CD4-positive, alpha-beta T cell treated with Interleukin-4 for 1 hour (primary cell): ENCODE measurements at places on chromosomes 1 and 21.
A peak's percentile ranks its signal among the peaks of the same experiment; 100 is the strongest.

- no peak for DNase-seq
Measured at GRCh38 chr1:209249280-209249670, 334.2 kb upstream of the CAMK1G start.

GRCh38 chr1:183203094-183203493 is 17.0 kb downstream of the LAMC2 start:
- DNase-seq = no peak

DNA sequence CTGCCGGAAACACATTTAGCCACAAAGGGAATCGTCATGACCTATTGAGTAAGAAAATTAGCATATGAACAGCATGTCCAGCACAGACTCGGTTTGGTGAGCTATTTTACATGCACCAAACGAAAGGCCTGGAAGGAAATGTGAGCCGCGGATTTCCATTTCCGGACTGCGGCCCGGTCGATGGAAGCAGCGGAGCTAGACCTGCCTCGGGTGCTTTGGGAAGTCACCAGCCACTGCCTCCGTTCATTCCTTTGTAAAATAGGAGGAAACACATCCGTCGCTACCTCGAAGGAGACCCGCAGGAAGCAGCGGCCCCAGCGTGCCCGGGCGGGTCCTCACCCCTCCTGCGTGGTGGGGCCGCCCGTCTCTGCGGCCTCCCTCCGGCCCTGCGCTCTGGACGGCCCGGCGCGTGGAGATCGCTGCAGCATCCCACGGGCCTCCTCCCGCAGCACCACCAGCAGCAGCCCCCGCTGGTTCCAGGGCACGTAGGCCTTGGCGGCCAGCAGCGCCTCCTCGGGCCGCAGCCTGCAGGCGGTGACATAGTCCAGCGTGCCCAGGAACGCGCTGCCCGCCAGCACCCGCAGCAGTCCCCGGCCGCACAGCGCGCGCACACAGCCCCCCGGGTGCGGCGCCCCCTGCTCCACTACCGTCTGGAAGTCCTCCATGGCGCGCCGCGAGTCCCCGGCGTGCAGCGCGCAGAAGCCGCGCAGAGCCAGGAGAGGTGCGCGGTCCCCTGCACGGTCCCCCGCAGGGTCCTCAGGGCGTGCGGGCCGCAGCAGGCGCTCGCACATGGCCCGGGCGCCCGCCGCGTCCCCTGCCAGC is 12.1 kb downstream of the TTC34 start:
- no peak for DNase-seq

DNA sequence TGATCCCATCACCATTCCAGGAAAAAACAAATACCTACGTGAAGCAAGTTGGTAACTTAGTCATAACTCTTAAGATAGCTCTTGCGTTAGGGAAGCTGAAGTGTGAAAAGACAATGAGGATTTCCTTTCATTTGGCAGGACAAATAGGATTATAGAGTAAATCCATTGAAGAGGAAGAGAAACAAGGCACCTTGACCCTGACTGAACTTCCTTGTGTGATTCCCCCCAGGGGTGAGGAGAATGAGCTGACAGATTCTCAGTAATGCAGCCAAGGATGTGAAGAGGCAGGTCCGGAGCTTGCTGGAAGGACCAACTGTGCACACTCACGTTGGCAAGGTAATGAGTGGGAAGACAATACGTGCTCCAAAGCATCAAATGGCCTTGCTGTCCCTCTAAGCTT is 55.0 kb upstream of the HMCN1 start:
- DNase-seq = no peak

- peak; percentile 19 for DNase-seq
Measured at GRCh38 chr1:107877745-107878144, 87.2 kb downstream of the VAV3 start.

DNA sequence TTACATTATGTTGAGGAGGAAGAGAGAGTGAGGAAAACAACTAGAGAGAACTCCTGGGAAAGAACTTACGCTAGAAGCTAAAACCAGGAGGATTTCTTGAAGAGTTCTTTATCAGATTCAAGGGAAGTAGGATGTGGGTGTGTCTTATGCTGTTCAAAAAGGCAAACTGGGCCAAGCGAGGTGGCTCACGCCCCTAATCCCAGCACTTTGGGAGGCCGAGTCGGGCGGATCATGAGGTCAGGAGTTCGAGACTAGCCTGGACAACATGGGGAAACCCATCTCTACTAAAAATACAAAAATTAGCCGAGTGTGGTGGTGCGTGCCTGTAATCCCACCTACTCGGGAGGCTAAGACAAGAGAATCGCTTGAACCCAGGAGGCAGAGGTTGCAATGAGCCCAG is 23.1 kb downstream of the SMG7 start:
- DNase-seq = no peak

DNA sequence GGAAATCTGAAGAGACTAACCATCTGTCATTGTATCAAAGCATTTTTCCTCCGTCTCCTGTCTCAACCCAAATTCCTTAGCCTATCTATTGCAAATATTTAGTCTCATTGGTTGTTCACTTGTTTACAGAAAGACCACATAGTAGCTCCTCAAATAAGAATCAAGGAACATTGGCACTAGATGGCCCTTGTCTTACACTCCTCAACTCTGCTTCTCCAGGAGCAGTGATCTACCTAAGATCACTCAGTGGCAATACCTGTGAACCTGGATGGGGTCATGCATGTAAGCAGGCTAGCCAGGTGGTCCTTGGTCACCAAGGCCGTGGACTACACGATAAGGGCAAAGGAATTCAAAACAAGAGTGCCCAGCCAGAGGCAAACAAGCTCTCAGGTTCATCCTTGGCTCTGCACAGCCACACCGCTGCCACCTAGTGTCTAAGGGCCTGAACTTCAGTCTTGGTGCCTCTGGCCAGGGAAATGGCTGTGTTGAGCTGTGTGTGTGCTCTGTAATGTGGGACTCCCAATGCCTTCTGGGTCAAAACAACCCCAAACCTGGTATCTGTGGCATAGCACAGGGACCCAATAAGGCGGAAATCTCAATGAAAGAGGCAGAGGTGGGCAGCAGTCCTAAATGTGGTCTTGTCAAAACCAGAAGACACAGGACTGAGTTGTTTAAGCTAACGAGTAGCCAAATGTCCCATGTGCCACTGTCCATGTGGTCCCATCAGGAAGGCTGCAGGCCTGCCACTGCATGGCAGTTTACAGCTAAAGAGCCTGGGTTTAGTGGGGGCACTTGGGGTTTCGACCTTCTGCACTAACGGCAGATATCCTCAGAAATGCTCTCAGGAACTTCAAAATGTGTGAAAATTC is 54.5 kb downstream of the GPR161 start:
- DNase-seq = peak; percentile 61

GRCh38 chr1:208681878-208682663 is 437.9 kb upstream of the PLXNA2 start:
- DNase-seq = no peak

DNA sequence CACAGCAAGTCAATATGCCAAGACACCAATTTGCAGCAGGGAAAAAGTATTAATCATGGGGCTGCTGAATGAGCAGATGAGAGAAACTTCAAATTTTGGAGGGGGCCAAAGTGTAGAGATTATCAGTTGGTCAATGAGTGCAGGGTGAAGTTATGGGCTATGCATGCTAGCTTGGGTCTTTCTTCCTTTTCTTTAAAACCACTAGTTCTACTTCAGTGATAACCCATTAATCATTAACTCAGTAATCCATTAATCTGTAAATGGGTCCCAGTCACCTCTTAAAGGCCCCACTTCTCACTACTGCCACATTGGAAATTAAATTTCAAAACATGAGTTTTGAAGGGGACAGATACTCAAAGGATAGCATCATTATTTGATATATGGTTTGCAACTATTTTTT is 688.6 kb upstream of the ADGRL4 start:
- DNase-seq = no peak

DNA sequence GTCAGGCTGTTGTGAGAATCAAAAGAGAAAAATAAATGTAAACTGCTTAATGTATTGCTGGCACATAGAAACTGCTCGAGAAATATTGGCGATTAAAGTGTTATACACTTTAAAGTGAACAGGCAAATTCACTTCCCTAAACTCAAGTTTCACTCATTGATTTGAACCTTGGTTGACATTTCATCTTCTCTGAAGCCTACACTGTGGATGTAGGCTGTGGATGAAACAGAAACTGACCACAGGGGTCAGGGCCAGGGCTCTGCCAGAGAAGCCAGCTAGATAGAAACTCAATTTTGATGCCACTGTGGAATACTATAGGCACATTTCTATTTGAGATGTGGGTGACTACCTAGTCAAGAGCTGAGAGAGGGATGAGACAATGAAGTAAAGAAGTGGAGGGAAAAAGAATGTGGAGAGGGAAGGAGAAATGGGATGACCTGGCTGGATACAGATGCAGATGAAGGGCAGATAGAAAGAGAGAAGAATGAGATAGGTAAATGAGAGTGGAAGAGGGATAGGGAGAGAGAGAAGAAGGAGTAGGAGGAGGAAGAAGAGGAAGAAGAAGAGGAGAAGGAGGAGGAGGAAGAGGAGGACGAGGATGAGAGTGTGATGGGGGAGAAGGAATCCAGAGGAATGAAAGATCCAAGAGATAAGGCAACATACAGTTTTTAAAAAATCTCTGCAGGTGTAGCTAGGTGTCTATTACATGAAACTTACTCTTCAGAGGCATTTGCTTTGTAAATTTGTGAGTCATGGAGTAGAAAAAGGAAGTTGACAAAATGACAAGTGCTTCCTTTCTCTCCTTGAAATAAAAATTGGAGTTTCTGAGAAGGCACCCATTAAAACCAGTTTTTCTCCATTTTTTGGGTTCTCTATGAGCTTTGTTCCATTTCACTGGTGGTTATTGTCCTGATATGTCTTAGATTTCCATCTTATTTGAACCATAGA is 17.4 kb upstream of the CD1D start:
- no peak for DNase-seq

GRCh38 chr1:26121854-26122773 is 10.5 kb downstream of the PDIK1L start:
- DNase-seq = no peak

DNA sequence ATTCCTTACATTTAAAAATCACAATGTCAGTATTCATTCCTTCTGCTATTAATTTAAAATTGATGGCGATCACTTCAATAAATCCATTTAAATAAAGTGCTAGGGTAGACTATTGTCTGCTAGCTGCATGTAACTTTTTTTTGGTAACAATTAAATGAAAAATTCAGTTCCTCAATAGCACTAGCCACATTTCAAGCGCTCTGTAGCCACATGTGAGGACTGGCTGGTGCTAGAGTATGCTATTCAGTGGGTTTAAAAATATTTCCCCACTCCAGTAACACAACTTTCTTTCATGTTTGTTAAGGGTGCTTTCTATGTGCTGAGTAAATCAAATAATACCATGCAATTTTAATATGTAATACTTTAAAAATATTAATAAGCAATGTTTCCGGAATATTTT is 108.2 kb downstream of the LTN1 start:
- DNase-seq = no peak

DNA sequence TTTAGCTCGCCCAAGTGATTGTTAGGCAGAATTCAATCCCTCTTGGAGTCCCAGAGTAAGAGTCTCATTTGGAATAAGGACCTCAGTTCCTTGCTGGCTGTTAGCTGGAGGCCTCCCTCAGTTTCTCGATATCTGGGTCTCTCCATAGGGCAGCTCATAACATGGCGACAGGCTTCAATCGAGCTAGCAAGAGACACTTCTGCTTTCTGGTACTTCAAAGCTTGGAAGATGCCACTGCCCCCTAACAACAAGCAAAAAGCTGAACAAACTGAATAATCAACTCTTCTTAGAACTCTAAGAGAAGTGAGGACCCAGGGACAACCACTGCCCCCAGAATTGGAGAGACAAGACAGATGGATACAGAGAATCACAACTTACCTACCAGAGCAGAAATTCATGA is 86.2 kb downstream of the TEX35 start:
- no peak for DNase-seq

DNA sequence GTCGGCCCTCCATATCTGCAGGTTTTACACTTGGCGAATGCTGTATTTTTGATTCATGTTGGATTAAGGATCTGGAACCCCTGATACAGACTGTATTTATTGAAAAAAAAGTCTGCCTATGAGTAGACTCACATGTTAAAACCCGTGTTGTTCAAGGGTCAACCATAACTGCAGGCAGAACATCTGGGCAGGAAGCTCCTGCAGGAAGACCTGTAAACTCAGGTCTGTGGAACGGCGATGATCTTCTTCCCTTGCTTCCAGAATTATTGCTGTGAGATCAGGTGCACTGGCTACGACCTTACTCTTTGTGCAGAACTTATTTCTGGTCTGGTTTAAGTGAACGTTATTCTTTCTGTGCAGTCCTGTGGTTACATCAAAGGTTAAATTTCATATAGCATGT is 96.6 kb downstream of the DISC1 start:
- no peak for DNase-seq

- DNase-seq = no peak
Measured at GRCh38 chr1:111880881-111881837, 108.3 kb downstream of the KCND3 start.

DNA sequence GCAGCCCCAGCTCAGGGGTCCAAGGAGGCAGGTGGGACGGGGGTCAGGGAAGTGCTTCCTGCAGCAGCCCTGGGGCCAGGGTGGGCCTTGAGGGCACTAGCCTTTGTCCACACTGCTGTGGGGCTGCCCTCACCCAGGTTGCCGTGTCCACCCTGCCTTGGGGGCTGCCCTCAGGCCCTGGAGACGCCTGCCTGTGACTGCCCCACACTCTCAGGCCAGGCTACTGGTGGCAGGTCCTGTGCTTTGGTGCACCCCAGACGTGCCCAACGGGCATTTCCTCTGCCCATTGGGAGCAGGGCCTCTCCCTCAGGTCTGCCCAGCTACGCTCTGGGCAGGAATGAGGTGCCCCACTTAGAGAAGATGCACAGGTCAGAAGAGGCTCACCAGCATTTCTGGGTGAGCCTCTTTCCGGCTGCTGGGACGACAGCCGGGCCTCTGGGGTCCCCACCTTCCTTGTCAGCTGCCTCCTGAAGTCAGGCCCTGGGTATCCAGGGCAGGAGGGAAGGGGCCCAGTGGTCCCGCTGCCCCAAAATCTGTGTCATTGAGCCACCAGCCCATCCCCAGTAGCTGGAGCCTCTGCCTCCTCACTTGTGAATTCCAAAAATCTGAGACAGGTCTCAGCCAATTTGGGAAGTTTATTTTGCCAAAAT is 2.7 kb upstream of the MMEL1 start:
- DNase-seq = no peak

- no peak for DNase-seq
Measured at GRCh38 chr1:168138134-168138533, 1.4 kb upstream of the GPR161 start.

DNA sequence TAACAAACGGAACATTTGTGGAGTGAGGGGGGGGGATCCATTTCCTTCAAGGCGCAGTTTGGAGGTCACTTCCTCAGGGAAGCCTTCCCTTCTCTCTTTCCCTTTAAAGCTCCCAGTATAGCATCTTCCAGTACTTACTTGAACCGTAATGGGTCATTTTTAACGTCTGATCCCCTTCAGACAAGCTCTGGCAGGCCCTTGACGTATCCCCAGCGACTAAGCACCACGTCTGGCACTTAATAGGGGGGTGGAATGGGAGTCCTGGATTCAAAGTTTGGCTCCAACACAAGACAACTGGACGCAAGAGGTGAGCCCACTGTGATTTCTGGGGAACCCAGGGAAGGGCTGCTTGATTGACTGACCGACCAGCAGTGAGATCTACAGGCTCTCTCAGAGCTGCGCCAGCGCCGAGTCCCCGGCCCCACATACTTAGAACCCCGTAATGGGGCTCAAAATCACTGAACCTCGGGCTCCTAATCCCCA is 441 bp downstream of the YARS1 start:
- no peak for DNase-seq
